Ovary (tissue), 10 donors: ENCODE measurements at places on chromosomes 1 and 21. TPM values are rescaled to one million over a fixed set of nuclear protein-coding genes. Genes with fewer than 3 reads are reported as not detected.

DNA sequence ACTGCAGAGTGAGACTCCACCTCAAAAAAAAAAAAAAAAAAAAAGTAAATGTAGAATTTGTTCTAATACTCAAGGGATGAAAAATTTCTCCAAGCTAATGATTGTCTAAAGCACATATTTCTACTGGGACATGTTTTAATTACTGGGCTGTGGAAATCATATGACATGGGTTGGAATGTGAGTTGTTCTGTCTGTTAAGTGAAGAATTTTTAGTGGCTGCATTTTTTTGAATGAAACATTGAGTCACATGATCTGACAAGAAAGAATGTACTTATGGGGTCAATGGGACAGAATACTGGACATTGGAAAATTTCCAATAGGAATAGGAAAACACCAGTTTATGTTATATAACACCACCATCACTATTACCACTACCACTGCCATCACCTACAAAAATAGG, 123.8 kb upstream of the IVNS1ABP start:
- no peaks in the 10 kb centered on the region for H3K36me3 ChIP-seq
- H3K4me3 ChIP-seq, result no peak overlapping the region
- no peaks in the 10 kb centered on the region for H3K27me3 ChIP-seq
- H3K27ac ChIP-seq, result no peak overlapping the region

DNA sequence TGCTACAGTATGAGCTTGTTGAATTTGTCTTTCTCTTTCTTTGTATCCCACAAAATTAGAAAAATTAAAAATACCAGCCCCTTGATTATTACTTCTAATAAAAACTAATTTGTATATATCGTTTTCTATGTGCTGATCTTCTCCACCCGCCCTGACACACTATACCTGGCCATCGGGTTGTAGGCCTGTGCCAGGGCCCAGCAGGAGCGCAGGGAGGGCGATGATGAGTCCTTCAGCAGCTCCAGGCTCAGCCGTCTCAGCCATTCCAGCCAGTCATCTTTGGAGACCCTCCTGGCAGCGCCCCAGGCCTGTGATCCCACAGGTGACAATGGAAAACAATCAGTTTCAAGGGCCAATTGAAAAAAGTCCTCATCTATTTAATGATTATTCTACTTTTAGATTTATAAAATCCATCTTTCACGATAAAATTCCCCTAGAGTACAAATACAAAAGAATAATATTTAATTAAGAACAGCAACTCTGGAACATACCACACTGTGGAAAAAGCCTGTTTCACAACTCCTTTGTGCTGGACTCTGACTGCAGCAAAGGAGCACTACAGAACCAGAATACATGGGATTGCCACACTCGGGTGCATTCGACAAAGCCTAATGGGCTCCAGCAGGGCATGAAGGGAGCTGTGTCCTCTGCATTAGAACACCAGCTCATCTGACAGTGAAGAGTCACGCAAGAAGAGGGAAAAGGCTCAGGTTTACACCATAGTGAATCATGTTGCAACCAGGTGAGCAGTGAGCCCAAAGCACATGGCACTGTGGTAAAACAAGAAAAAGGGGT, 15.4 kb downstream of the ANGPTL7 start:
- DNase-seq, result no peak
- H3K27ac ChIP-seq, result no peak overlapping the region
- H3K4me1 ChIP-seq, result peaks cover 3% of the 10 kb centered on the region
- no peaks in the 10 kb centered on the region for H3K27me3 ChIP-seq
- H3K4me3 ChIP-seq, result no peak overlapping the region
- H3K36me3 ChIP-seq, result no peaks in the 10 kb centered on the region

- H3K27me3 ChIP-seq, result no peaks in the 10 kb centered on the region
- no peaks in the 10 kb centered on the region for H3K4me1 ChIP-seq
- DNase-seq, result no peak
- H3K27ac ChIP-seq, result no peak overlapping the region
These were observed 12.1 kb downstream of the SFPQ start for GRCh38 chr1:35180776-35181374.

DNA sequence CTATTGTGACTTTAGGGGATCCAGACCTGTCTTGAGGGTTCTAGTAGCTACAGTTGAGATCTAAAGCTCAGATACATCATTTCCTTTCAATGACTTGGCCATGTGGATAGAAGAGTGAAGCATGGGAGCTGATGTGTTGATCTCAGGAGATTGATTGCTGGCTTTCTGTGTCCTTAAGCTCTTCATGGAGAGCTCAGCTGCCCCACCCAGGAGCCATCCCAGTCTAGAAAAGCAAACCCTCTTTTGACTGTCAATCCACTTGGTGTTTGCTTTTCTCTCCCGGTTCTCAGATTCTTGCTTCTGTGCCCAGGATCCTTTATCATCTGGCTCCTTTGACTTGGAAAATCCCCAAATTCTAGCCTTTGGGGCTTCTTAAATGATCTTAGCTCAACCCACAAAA, 87.2 kb downstream of the ATP1A1 start:
- no peaks in the 10 kb centered on the region for H3K27me3 ChIP-seq
- no peak for DNase-seq
- no peak overlapping the region for H3K27ac ChIP-seq
- H3K4me3 ChIP-seq, result no peak overlapping the region

- H3K4me1 ChIP-seq, result peaks cover 8% of the 10 kb centered on the region
- no peaks in the 10 kb centered on the region for H3K36me3 ChIP-seq
- no peak overlapping the region for H3K27ac ChIP-seq
- H3K27me3 ChIP-seq, result no peaks in the 10 kb centered on the region
These were observed 5.0 kb downstream of the COG2 start for GRCh38 chr1:230647321-230647720.

DNA sequence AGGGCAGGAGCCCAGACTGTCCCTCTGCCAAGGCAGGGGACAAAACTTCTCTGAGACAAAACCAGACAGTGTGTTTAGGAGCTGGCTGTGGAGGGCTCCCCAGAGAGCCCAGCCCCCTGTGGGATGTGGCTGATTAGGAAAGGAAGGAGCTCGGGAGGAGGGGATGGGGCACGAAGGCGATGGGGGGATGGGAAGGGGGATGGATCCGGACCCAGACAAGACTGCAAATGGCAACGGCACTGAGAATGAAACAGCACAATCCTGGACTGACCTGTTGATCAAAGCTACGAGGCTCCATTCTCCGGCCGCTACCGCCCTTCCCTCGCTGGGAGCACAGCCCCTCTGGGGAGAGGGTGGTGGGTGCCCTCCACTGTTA, 33.1 kb downstream of the FOXO6 start:
- DNase-seq, result no peak
- H3K4me3 ChIP-seq, result no peak overlapping the region
- H3K4me1 ChIP-seq, result peaks cover 2% of the 10 kb centered on the region
- no peaks in the 10 kb centered on the region for H3K27me3 ChIP-seq

Gene CHODL
- total RNA-seq, result 1.9 TPM

DNA sequence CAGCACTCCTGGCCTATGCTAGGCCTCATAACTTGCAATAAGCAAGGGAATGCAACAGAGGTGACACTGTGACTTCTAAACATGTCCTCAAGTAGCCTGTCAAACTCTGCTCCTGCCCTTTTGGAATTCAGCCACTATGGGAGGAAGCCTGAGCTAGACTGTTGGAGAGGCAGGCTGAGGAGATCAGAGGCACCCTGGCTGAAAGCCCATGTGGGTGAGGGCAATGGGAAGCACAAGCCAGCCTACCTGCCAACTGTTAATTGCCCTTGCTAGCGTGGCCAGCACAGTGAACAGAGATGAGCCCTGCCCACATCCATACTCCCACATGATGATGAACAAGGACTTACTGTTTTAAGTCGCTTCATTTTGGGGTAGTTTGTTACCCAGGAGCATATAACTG, 17.7 kb downstream of the GNB1 start:
- H3K4me3 ChIP-seq, result no peak overlapping the region
- no peak overlapping the region for H3K27ac ChIP-seq
- H3K36me3 ChIP-seq, result no peaks in the 10 kb centered on the region
- no peak for DNase-seq
- H3K27me3 ChIP-seq, result no peaks in the 10 kb centered on the region

Gene CTXND2
- not detected for total RNA-seq

- no peaks in the 10 kb centered on the region for H3K36me3 ChIP-seq
- DNase-seq, result peak; percentile 29
- H3K27ac ChIP-seq, result peak overlapping the region; percentile 69
- H3K4me3 ChIP-seq, result no peak overlapping the region
- no peaks in the 10 kb centered on the region for H3K27me3 ChIP-seq
These were observed 12.5 kb downstream of the H6PD start for GRCh38 chr1:9246841-9247785.

Gene BLZF1
- total RNA-seq, result 22.1 TPM

DNA sequence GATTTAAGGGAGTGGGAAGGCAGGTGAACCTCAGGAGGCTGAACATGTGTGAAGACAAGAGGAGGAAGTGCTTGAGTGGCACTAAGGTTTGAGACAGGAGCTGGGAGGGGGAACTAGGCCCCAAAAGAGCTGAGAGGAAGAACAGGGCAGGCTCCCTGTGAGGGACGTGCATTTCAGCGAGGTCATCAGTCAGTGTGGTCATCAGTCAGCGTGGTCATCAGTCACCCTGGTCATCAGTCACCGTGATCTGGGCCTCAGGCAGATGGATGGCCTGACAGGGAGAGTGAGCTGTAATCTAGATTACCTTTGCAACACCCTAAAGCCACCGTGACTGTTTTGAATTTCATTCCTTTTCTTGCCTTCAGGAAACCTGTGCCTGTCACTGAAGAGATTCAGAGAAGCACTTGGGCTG, 29.1 kb downstream of the VTCN1 start:
- no peak overlapping the region for H3K4me3 ChIP-seq
- DNase-seq, result no peak
- H3K27ac ChIP-seq, result no peak overlapping the region
- H3K4me1 ChIP-seq, result no peaks in the 10 kb centered on the region
- no peaks in the 10 kb centered on the region for H3K36me3 ChIP-seq

DNA sequence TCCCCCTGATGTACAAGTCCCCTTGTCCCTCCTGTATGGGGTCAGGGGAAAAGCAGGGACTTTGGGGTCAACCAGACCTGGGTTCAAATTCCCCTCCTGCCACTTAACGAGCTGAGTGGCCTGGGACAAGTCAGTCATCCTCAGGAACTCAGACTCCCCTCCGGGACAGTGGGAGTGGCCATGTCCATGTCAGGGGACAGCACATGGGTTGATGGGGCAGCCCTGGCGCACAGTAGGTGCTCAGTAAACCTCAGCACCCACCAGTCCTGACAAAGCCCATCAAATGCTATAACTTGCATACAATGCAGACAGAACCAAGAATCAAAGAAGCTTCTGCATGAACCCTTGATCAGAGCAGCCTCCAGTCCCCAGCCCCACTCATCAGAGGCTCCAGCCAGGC, 30.0 kb downstream of the MATN1 start:
- H3K4me3 ChIP-seq, result no peak overlapping the region
- no peak overlapping the region for H3K27ac ChIP-seq
- no peak for DNase-seq
- no peaks in the 10 kb centered on the region for H3K4me1 ChIP-seq

Gene SPRR2B
- not detected for total RNA-seq

- H3K4me3 ChIP-seq, result no peak overlapping the region
- no peak overlapping the region for H3K27ac ChIP-seq
- no peak for DNase-seq
- H3K27me3 ChIP-seq, result no peaks in the 10 kb centered on the region
- no peaks in the 10 kb centered on the region for H3K36me3 ChIP-seq
These were observed 559.8 kb downstream of the LMO4 start for GRCh38 chr1:87888446-87888845.

Gene MNDA
- total RNA-seq, result 3.4 TPM

DNA sequence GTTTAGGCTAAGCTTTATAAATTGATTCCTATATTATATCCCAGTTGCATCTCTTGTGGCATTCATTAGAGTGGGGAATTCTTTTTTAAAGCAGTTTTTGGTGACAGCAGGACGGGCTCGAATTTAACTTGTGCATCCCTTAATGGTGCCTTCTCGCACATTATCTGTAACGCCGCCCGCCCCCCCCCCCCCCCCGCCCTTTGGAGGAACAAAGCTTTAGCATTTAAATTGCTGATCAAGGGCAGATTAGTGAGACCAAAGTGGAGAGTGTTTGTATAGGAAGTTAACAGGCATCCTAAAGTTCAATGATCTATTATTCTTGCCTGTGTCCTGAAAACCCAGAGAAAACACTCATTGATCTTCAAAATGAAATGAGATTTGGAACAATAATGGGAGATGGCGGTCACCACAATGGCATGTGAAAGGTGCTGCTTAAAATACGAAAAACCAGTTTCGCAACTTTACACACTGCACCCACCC, 2.2 kb downstream of the LMO4 start:
- H3K27ac ChIP-seq, result peak overlapping the region; percentile 71
- peaks cover 9% of the 10 kb centered on the region for H3K4me1 ChIP-seq
- no peaks in the 10 kb centered on the region for H3K27me3 ChIP-seq
- no peaks in the 10 kb centered on the region for H3K36me3 ChIP-seq
- no peak for DNase-seq

Gene WNT2B
- total RNA-seq, result 45.1 TPM

- H3K36me3 ChIP-seq, result no peaks in the 10 kb centered on the region
- peaks cover 6% of the 10 kb centered on the region for H3K4me1 ChIP-seq
- no peak for DNase-seq
- no peaks in the 10 kb centered on the region for H3K27me3 ChIP-seq
These were observed 43.4 kb downstream of the CNST start for GRCh38 chr1:246609632-246610031.

- H3K27me3 ChIP-seq, result no peaks in the 10 kb centered on the region
- H3K36me3 ChIP-seq, result no peaks in the 10 kb centered on the region
- H3K4me3 ChIP-seq, result no peak overlapping the region
- no peak for DNase-seq
- H3K4me1 ChIP-seq, result no peaks in the 10 kb centered on the region
- H3K27ac ChIP-seq, result no peak overlapping the region
These were observed 61.8 kb downstream of the CLEC20A start for GRCh38 chr1:178434899-178435435.

DNA sequence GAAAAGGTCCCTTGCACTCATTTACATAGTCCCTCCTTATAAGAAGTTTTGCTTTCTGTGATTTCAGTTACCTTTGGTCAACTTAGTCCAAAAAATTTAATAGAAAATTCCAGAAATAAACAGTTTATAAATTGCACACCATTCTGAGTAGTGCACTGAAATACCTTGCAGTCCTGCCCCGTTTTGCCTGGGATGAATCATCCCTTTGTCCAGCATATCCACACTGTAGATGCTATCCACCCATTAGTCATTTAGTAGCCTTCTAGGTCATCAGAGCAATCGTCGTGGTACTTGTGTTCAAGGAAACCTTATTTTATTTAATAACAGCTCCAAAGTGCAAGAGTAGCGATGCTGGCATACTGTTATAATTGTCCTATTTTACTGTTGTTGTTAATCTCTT, 38.0 kb downstream of the SPRTN start:
- DNase-seq, result no peak
- no peaks in the 10 kb centered on the region for H3K27me3 ChIP-seq
- H3K4me1 ChIP-seq, result peaks cover 1% of the 10 kb centered on the region
- H3K27ac ChIP-seq, result no peak overlapping the region

GRCh38 chr1:212749821-212750535, 41.6 kb downstream of the NSL1 start:
- H3K27me3 ChIP-seq, result no peaks in the 10 kb centered on the region
- no peak for DNase-seq
- H3K4me1 ChIP-seq, result no peaks in the 10 kb centered on the region
- no peaks in the 10 kb centered on the region for H3K36me3 ChIP-seq
- no peak overlapping the region for H3K27ac ChIP-seq
